ENCODE measurements at places on chromosomes 13 and 19.

GRCh38 chr13:51249255-51249654, 27.1 kb downstream of the FAM124A start:
- DNase-seq, result no peak

- DNase-seq, result no peak
Observed at GRCh38 chr19:34725400-34725799, 8.6 kb upstream of the ZNF181 start.

DNA sequence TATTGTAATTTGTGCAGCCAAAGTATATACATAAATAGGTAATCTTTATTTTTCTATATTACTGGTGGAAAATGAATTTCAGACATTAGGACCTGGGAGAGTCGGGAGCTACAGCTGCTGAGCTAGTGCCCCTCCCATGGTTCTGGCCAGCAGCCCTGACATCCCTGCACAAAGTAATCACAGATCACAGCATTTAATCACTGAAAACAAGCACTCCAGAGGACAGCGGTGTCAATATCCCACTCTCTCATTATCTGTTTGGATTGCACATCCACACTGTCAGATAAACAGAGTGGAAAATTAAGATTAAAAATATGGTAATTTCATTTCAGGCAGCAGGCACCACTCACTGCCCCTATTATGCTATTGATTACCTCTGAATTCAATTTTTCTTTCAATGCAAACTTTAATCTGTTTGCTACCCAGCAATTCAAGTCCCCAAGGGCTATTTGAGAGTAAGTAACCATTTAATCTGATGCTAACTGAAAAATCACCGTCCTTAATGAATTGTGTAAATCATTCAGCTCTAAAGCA, 254.1 kb upstream of the SOX21 start:
- DNase-seq, result no peak

GRCh38 chr19:14118165-14119051, 846 bp upstream of the PRKACA start:
- DNase-seq, result peak; percentile 84

GRCh38 chr19:53960187-53960586, 2.5 kb upstream of the CACNG8 start:
- no peak for DNase-seq

DNA sequence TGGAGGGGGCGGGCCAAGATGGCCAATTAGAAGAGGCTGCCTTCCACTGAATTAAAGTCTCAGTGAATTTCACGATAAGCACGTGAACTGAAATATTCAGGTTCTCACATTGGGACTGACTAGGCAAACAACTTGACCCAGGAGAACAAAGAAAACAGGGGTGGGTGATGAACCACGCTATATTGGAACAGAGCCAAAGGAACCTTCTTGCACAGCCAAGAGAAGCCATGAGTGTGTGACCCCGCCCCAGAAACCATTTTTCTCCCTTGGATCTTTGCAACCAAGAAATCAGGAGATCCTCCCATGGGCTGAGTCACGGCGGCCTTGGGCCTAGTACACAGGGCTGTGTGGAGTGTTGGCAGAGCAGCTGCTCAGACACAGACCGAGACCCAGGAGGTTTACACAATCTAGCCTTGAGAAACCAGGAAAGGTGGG, 36.8 kb downstream of the ERICH4 start:
- no peak for DNase-seq

DNA sequence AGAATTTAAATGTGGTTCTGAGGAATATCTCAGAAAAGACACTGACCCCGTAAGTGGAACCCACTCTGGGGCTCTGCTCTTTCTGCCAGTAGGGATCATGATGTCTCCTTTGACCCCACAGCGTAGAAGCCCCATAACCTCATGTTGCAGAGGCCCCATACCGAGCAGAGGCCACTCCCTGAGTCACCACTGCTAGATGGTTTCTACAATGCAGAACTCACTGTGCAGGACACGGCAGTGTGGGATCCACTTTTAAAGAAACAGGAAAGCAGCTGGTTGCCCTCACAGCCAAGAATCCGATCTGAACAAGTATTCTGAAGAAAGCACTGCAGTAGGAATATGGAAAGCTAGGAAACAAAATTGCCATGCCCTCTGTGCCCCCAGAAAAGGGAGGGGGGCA, 4.2 kb downstream of the SLC7A1 start:
- DNase-seq, result peak; percentile 31

DNA sequence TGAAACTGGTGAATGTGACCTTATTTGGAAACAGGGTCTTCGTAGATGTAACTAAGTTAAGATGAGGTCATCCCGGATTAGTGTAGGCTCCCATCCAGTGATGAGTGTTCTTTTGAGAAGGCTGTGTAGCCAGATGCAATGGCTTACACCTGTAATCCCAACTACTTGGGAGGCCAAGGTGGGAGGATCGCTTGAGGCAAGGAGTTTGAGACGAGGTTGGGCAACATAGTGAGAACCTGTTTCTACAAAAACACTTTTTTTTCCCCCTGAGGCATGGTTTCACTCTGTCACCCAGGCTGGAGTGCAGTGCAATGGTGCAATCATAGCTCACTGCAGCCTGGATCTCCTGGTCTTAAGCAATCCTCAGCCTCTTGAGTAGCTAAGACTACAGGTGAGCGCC, 36.4 kb downstream of the FBN3 start:
- no peak for DNase-seq

DNA sequence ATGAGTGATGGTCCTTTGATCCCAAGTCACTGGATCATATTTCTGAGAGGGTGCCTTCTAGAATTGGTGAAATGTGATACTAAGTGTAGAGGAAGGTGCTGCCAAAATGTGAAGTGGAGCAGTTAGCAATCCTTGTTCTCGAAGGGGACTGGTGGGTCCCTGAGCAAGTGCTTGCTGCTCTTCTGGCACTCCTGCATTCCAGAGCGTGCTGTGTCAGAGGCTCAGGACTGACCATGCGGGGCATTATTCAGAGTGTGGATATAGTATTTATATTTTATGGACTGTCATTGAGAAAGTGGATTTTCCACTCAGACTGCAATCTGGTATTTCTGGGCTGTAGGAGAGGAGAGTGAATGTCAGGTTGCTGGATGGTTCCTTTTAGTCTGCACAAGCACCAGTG, 152.6 kb upstream of the KL start:
- no peak for DNase-seq

DNA sequence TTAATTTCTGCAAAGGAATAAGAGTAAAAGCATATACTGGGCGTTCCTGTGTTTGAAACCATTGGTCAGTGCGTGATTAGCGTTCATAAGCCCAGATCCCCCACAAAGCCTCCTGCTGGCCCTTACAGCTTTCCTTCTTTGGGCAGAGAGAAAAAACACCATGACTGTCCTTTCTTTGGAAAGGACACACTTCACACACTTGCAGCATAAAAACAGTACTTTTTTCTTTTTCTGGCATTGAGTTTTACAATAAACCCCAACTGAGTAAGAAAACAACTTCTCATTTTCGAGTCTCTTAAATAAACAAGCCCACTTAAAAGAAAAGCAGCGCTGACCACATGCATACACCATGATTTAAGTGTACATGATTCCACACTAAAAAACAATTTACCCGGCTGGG, 35.8 kb downstream of the SMAD9 start:
- DNase-seq, result no peak

DNA sequence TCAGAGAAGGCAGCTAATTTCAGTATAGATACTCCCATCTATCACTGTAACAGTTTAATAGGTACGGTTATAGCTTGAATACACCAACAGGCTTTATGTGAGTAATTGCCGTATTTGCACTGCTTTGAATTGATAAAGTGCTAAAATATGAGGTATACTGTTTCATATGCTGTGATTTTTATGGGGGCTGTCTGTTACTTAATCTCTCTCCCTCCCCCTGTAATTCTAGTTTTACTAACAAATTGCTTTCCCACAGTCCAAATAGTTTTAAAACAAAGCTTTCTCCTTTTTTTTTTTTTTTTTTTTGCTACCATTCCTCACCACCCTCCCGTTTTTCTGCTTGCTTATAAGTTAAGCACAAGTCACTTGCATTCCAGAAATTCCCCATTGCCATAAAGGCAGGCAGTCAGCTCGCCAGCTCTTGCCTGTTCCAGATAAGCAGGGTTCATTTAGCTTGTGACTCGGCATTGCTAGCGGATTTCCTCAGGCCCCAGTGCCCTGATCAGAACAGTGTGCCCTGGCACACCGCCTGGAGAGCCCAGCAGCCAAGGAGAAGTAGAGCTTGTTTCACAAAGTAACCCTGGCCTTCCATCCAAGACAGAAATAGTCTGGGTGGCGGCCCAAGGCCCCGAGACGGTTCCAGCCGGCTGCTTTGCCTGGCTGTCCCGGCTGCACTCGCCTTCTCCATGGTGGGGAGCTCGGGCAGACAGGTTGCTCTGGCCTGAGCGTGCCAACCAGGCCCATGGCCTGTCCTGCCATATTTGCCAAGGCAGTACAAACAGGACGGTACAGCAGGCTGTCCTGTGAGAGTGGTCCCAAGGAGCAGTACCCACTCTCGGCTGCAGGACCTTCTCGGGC, 43.5 kb upstream of the NPAS1 start:
- DNase-seq, result peak; percentile 91

DNA sequence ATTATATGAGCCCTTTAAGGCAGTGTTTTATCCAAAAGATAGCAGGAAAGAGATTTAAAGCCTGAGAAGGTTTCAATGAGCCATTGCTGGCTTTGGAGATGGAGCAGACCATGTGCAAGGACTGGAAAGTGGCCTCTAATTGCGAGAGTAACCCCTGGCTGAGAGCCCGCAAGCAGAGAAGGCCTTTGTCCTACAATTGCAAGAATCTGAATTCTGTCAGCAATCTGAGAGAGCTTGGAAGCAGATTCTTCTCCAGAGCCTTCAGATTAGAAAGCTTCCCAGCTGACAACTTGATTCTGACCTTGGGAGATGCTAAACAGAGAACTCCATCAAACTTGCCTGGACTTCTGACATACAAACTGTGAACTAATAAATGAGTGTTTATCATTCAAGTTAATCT, 528.7 kb upstream of the KLF12 start:
- no peak for DNase-seq

- no peak for DNase-seq
Observed at GRCh38 chr19:29285878-29286277, 72.9 kb upstream of the UQCRFS1 start.

- no peak for DNase-seq
Observed at GRCh38 chr13:79270859-79271258, 135.2 kb downstream of the RBM26 start.

DNA sequence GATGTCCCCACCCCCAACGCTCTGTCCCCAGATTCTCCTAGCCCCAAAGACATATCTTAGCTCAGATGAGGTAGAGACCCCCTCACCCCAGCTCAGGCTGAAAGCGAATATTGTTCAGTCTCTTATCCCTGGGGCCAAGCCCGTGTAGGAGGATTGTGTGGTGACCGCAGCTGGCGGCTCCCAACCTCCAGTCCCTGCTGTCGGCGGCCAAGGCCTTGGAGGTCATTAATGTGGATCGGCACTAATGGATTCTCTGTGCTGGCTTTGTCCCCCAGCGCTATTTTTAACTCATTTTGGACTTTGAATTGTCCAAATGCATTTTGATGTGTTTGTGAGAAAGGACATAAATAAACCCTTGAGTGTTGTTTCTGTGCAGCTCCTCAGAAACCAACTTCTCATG, 124.2 kb downstream of the UQCRFS1 start:
- DNase-seq, result no peak

- no peak for DNase-seq
Observed at GRCh38 chr13:43493496-43494000, 293.2 kb downstream of the ENOX1 start.

DNA sequence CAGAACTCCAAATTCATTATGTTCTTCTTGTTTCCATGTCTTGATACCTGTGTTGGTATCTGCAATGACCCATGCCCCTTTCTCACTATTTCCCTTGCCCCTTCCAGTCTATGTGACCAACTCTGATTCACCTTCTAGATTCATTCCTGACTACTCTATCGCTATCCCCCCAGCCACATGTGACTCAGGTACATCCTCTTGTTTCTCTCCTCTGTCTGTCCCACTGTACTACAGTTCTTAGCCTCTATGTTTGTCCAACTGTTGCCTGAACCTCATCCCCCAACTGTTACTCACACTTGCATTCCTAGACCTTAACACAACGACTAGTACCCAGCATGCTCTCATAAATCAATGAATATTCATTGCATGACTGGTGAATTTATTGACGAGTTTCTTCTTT, 10.0 kb upstream of the FLT3 start:
- DNase-seq, result no peak

DNA sequence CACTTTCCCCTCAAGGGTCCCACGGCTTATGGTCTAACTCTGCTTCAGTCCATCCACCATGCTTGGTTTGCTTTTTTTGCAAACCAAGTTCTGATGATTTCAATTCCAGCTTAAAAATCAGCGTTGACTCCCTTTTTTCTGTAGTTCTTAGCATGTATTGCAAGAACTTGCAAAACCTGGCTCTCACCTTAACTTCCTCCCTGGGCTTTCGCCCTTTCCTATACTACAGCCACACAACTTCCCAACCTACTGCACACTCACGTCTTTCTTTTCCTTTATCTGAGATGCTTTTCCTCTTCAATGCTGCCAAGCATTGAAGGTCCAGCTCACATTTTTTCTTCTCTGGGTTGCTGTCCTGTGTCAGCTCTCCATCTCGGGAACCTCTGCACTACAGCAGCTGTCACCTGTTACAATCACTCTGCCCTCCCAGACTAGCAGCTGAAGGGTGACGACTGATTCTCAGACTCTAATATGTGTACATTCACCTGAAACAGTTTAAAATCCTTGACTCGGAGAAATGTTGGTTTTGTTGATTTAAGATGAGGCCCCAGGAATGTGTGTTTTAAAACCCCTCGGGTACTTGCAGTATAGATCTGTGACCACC, 143.7 kb downstream of the FREM2 start:
- no peak for DNase-seq

DNA sequence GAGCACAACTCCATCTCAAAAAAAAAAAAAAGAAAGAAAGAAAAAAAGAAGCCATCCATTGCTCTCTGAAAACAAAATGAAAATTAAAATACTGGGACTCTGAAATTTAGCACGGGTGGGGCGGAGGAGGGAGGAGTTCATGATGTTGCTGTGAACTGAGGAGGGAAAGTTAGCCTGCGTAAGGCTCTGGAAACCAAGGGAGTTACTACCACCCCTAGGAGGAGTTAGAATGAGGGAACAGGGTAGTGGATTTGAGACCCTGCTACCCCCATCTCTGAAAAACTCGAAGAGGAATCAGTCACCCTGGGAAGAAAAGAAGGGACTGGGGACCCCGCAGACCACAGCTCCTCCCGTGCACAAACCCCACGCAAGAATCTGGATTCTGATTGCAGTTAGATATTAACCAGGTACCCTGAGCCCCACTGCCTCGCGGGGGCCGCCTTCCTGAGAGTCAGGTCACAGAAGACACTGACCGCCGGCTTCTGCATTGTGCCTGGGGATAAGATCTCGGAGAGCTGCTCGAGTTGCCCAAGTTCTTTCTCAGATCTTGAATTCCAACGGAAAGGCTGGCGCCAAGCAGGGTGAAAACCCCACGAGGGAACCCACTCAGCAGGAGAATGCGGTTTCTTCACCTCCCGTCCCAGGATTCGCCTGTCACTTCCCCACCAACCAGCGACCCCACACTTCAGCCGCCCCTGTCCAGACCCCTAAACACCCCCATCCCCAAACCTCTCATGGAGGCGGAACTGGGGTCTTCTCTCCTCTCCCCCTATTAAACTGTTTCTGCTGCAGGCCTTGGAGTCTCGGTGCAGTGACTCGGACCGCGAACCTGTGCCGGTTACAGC, 870 bp downstream of the ZNF442 start:
- peak; percentile 51 for DNase-seq

GRCh38 chr19:3995607-3996006, 10.3 kb upstream of the EEF2 start:
- no peak for DNase-seq

- no peak for DNase-seq
Observed at GRCh38 chr19:31231237-31231636, 118.0 kb downstream of the TSHZ3 start.

Data from AG20443 (cell line).